ENCODE measurements at places on chromosomes 13 and 19.
A peak's percentile ranks its signal among the peaks of the same experiment; 100 is the strongest.

GRCh38 chr19:5825178-5825577, 14.3 kb downstream of the FUT6 start:
- no peak for DNase-seq

DNA sequence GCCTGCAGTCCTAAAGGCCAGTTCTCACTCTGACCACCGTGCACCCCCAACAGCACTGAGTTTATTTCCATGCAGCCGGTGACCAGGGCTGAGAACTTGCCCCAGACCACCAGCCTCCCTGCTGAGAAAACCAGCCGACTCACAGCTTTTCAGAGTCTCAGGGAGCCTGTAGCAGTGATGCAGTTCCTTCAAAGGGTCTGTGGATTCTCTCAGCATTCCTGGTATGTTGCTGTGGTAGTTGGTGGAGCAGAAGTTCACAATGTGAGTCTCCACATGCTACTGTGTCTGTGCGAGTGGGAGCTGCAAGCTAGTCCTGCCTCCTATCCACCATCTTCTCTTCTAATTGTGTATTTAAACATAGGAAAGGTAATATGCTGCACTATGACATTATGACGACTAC, 254.9 kb upstream of the KLF12 start:
- DNase-seq = no peak

- no peak for DNase-seq
Measured at GRCh38 chr19:13036366-13036976, 41.2 kb downstream of the NFIX start.

GRCh38 chr13:100160450-100160849, 71.6 kb downstream of the PCCA start:
- DNase-seq = no peak

GRCh38 chr19:47155148-47155547, 24.5 kb downstream of the SAE1 start:
- DNase-seq = no peak

DNA sequence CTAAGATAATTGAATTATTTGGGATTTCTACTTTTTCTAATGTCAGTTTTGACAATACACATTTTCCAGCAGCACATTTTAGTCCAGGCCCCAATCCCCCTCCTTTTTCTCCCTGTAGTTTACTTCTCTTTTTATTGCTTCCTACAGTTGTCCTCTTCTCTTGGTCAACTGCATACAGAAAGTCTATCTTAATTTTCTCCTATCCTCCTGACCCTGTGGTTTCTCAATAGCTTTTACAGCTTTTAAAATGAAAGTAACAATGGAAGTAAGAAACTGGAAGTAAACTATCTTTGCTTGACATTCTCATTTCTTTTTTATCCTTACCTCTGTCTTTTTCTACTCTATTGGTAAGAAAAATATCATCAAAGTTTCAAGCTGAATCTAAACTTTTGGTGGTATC, 106.5 kb upstream of the OXGR1 start:
- DNase-seq = no peak

DNA sequence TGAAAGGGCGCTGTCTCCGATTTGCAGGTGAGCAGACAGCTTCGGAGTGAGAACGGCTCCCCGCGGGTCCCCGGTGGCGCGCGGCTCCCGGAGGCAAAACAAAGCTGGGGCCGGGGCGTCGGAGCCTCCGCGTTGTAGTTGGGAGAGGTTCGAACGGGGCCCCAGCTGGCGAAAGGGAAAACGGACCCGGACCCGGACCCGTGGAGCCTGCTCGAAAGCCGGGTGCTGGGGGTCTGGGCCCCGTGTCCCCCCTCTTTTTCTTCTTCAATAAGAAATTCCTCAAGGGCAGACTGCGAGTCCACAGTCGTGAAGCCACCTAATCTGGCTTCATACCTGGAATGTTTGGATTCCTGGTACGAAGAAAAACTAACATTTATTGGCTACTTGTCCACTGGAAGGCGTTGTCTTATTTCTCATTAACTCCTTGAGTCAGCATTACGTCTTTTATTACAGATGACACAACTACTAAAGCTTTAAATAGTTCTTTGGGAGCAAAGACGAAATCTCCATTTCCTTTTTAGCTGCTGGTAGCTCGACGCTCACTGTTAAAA, 632 bp upstream of the MTIF3 start:
- peak; percentile 25 for DNase-seq

DNA sequence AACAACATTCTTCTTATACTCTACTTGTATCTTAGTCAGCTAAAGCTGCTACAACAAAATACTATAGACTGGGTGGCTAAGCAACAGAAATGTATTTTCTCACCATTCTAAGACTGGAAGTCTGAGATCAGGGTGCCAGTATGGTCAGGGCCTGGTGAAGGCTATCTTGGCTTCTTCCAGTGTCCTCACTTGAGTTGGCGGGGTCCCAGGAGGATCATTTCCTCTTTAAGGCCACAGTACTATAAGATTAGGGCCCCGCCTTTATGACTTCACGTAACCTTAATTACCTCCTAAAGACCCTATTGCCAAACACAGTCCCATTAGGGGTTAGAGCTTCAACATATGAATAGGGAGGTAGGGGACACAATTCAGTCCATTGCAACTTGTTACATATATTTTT, 30.7 kb upstream of the DOCK9 start:
- no peak for DNase-seq

- no peak for DNase-seq
Measured at GRCh38 chr19:3366753-3367627, 607 bp downstream of the NFIC start.

GRCh38 chr13:54357284-54357933, 1328.8 kb downstream of the OLFM4 start:
- no peak for DNase-seq

DNA sequence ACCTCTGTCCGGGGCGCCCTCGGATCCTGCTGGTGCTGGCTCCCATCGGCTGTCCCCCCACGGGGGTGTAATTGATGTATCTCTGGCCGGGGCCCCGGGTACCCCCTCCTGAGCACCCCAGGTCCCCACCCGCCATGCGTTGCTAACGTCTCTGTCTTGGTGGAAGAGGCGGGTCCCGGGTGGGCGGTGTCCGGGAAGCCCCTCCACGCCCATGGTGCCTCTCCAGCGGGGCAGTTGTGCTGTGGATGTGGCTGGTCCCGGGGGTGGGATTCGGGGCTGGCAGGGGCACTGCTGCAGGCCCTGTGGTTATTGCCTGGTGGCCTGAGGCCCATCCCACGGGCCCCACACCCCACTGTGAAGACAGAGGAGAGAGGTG, 4.9 kb downstream of the DIRAS1 start:
- no peak for DNase-seq

- DNase-seq = no peak
Measured at GRCh38 chr13:77172650-77173049, 145.7 kb upstream of the FBXL3 start.

- DNase-seq = no peak
Measured at GRCh38 chr19:30870876-30871275, 478.4 kb downstream of the TSHZ3 start.

GRCh38 chr13:85298387-85298924, 500.8 kb downstream of the SLITRK6 start:
- DNase-seq = no peak

- no peak for DNase-seq
Measured at GRCh38 chr19:32224371-32225244, 120.8 kb upstream of the ZNF507 start.

DNA sequence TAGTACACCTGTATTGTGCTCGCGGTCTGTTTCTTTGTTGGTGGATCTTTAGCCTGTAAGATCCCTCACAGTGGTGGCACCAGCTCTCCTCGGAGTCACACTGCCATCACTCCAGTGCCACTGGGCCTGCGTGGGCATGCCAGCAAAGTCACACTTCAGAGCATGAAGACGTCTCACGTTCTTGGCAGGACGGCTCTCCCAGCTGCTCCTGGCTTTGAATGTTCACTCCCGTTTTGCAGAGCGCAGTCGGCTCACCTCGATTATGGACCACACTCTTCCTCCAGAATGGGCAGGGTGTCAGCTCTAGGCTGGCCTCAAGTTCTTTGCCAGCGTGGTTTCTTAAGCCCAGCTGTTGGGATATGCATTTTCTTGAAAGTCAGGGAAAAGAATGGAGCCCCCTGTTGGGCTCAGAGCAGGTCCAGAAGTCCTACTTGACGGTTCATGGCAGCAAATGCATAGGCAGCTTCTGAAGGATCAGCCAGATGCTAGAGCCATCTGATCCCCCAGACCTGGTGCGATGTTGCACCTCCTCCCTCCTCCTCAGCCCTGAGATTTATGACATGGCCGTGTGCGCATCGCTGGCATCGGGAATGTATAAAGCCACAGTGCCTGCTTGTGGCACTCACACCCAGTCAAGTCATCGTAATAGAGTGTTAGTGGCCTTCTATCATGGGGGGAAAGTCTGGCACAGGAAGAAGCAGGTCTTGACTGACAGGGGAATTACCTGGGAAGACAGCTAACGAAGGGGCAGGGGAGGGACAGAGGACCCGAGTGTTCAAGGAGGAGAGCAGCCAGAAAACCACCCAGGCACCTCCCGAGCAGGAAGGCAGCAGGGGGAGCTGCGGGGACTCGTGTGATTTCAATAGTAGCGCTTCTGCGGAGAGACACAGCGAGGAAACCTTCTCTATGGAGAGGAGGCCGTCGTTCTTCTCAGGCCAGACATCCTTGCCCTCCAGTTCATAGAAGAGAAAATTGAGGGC, 40.2 kb upstream of the NPAS1 start:
- no peak for DNase-seq

GRCh38 chr13:28854657-28855056, 34.5 kb downstream of the MTUS2 start:
- no peak for DNase-seq

GRCh38 chr13:20411638-20412342, 113.9 kb downstream of the CRYL1 start:
- peak; percentile 22 for DNase-seq

DNA sequence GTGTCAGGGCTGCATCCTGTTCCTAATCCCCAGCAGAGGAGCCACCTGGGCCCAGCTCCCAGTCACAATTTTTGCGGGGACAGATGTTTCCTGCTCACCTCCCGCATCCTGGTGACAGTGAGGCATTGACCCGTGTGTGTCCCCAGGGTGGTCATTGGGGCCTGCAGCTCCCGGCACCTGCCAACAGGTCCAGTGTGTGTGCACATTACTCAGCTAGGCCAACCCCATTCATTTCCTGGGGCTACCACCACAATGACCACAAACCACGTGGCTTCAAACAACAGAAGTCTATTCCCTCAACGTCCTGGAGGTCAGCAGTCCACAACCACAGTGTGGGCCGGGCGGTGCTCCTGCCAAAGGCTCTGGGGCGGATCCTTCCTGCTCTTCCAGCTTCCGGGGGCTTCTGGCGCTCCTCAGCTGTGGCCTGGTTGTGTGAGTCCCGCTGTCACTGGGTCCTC, 11.9 kb upstream of the F2RL3 start:
- DNase-seq = no peak

GRCh38 chr13:42525035-42525504, 48.9 kb upstream of the TNFSF11 start:
- DNase-seq = no peak

DNA sequence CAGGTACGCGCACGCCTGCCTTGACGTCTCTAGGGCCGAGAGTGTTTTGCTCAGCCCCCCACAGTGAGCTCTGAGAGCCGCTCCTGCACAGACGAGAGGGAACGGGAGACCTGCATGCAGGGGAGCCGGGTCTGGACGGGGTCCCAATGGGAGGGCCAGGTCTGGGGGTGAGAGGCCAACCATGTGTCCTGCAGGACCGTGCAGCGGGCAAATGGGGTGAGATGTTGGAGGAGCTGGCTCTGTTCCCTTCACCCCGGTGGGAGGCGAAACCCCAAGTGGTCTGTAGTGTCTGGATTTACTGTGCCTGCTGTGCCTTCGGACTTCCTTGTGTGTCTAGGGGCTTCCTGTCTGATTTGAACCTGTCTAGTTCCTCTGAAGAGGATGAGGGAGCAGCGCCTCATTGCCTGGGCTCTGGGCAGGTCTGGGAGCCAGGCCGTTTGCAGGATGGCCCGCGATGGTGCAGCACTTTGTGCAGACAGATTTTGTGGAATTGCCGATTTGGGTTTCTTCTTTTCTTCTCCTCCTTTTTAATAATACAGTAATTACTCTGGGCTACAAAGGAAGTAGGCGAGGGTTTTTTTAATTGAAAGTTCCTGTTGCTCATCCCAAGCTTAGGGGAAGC, 2.1 kb downstream of the CSNK1G2 start:
- no peak for DNase-seq

GRCh38 chr13:113996081-113996911, 22.4 kb upstream of the C13orf46 start:
- no peak for DNase-seq

- no peak for DNase-seq
Measured at GRCh38 chr19:13053238-13053637, 49.4 kb downstream of the LYL1 start.

DNA sequence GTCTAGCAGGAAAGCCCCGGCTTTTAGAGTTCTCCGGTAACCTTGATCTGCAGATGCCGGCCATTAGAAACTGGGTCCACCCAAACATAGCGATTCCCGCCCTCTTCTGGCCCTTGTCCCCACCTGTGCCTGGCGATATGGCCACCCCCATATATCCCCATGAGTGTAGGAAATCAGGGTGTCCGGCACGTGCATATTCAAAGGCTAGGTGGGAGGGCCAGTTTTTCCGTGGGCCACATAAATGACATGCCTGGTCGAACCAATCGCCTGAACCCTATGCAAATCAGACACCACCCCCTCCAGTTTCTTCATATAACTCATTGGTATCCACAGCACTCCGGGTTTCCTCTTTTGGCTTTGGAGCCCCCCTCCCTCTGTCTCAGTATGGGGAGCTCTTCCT, 37.4 kb downstream of the ERICH4 start:
- no peak for DNase-seq

DNA sequence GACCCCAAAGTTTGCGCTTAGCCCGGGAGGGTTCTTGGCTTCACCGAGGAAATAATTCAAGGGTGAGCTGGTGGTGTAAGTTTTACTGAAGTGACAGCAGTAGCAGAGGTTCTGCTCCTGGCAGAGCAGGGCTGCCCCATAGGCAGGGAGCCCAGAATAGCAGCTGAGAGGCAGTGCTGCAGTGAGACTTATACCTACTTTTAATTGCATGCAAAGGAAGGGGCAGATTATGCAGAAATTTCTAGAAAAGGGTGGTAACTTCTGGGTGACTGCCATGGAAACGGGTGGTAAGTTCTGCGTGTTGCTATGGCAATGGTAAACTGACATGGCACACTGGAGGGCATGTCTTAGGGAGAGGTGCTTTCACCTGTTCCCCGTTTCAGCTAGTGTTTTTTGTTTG, 17.5 kb upstream of the CAMSAP3 start:
- DNase-seq = no peak

- no peak for DNase-seq
Measured at GRCh38 chr19:35112995-35113688, 2.5 kb upstream of the FXYD3 start.

GRCh38 chr13:49421391-49421790, 22.5 kb downstream of the CAB39L start:
- no peak for DNase-seq

- no peak for DNase-seq
Measured at GRCh38 chr13:20377720-20378119, 145.6 kb upstream of the GJB6 start.

GRCh38 chr19:29550896-29551295, 25.1 kb downstream of the VSTM2B start:
- DNase-seq = no peak

DNA sequence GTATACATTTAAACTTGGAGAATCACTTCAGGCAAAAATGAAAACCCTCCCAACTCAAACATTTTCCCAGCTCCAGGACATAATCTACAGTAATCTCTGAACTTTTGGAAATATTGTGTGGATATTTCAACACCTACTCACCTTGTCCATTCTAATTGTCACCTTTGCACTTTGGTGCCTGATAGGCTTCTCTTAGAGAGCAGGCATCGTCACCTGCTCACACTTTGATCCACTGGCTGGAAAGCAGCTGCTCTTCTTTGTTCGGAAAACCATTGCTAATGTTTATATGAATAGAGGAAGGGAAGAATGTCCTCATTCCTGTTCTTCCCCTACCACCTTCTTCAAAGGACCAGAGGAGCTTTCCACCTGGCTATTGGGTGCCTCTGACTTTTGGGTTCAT, 411.2 kb downstream of the FGF9 start:
- DNase-seq = no peak

Measured in activated naive CD4-positive, alpha-beta T cell treated with anti-CD3 and anti-CD28 coated beads, Interleukin-2, amount 50 U/mL, for 72 hours (primary cell).